ENCODE measurements at places on chromosomes 2 and 18.

- H3K36me3 ChIP-seq = peaks cover 67% of the 10 kb centered on the region
- H3K4me3 ChIP-seq = peak overlapping the region; percentile 98
- peaks cover 37% of the 10 kb centered on the region for H3K4me1 ChIP-seq
- DNase-seq = peak; percentile 57
These were observed 3.9 kb upstream of the ID2 start for GRCh38 chr2:8677646-8678592.

DNA sequence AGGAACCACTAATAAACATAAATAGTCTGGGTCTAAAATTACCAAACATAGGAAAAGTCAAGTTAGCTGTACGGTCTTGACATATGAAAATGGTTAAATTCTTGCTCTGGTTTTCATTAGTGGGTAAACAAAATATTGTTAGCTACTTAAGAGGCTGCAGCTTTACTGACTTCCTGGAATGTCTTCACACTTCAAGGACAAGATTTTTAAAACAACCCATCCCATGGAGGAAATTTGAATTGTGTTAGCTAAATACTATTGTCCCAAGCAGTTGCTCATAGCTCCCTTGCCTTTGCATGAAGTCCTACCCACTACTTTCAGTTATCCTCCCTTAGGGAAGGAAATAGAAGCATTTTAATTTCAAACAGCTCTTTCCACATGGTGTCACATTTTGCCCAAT, 128.5 kb downstream of the EPHA4 start:
- H3K4me1 ChIP-seq = peaks cover 27% of the 10 kb centered on the region
- H3K4me3 ChIP-seq = no peak overlapping the region
- no peak overlapping the region for H3K27ac ChIP-seq
- DNase-seq = no peak
- no peaks in the 10 kb centered on the region for H3K36me3 ChIP-seq
- no peaks in the 10 kb centered on the region for H3K27me3 ChIP-seq

DNA sequence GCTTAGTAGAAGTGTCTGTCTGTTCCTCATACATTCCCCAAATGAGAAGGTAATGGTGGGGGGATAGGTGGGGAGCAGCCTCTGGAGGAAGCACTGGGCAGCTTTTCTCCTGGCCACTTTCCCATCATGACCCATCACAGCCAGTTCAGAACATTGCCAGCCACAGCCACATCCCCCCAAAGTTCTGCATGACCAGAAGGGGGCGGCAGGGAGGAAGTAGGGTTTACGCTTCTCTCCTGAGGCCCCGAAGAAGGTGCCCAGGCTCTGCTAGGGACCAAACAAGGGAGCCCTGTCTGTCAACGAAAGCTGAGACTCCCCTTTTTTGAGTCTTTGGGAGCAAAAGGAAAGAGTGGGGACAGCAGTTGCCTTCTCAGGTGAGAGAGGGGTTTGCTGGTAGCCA, 7.7 kb downstream of the IGFBP5 start:
- peak; percentile 35 for DNase-seq
- no peaks in the 10 kb centered on the region for H3K27me3 ChIP-seq

- H3K4me3 ChIP-seq = peak within 1 kb of the TSS; percentile 54
- H3K36me3 ChIP-seq = no peaks in the 10 kb centered on the region
- no peaks in the 10 kb centered on the region for H3K4me1 ChIP-seq
- H3K27ac ChIP-seq = no peak within 1 kb of the TSS
These were observed at the start of gene GALR1 for GRCh38 chr18:77249569-77250500. GALR1 (plus strand) TSS chr18:77249848; CDS start chr18:77250549, 701 bp downstream.

GRCh38 chr2:63364866-63365265, 223.4 kb downstream of the WDPCP start:
- H3K27me3 ChIP-seq = no peaks in the 10 kb centered on the region
- no peaks in the 10 kb centered on the region for H3K4me1 ChIP-seq
- H3K4me3 ChIP-seq = no peak overlapping the region
- no peak for DNase-seq
- H3K27ac ChIP-seq = no peak overlapping the region

DNA sequence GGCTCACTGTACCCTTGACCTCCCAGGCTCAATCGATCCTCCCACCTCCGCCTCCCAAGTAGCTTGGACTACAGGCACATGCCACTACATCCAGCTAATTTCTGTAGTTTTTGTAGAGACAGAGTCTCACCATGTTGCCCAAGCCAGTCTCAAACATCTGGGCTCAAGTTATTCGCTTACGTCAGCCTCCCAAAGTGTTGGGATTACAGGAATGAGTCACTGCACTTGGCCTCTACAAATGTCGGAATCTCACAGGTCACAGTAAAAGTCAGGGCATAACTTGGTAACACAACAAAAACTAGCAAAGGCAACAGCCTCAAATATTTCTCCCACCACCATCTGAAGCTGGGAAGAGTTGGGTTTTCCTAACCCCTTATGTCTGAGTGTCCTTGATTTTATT, 25.3 kb downstream of the SCG2 start:
- H3K27me3 ChIP-seq = no peaks in the 10 kb centered on the region
- H3K36me3 ChIP-seq = no peaks in the 10 kb centered on the region
- no peaks in the 10 kb centered on the region for H3K4me1 ChIP-seq
- no peak overlapping the region for H3K27ac ChIP-seq

GRCh38 chr2:178825183-178825582, 18.0 kb upstream of the TTN start:
- DNase-seq = no peak
- no peaks in the 10 kb centered on the region for H3K36me3 ChIP-seq
- peaks cover 19% of the 10 kb centered on the region for H3K4me1 ChIP-seq
- H3K27me3 ChIP-seq = no peaks in the 10 kb centered on the region

- H3K4me3 ChIP-seq = no peak overlapping the region
- H3K27ac ChIP-seq = no peak overlapping the region
- H3K27me3 ChIP-seq = peaks cover 24% of the 10 kb centered on the region
- peaks cover 14% of the 10 kb centered on the region for H3K4me1 ChIP-seq
These were observed 52.2 kb downstream of the C1QL2 start for GRCh38 chr2:119106301-119106897.

DNA sequence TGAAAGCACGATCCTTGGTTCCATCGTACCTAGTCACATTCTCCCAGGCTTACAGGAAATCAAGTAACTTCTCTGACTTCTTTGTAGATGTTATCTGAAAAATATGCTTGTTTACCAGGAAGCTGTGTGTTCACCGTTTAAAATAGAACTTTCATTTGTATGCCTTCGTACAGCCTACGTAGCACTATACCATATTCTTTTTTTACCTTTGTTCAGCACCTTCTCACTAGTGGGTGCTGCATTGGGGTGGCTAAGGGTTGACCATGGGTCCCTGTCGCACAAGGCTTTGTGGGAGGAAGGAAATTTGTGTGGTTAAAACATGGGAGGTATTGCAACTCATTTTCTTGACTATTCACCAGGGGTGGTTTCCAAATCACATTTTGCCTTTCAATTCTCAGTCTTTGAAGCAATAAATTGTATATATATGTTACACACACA, 16.6 kb downstream of the MALT1 start:
- no peak overlapping the region for H3K27ac ChIP-seq
- peaks cover 23% of the 10 kb centered on the region for H3K36me3 ChIP-seq
- no peaks in the 10 kb centered on the region for H3K27me3 ChIP-seq
- H3K4me3 ChIP-seq = no peak overlapping the region
- peaks cover 3% of the 10 kb centered on the region for H3K4me1 ChIP-seq

- no peaks in the 10 kb centered on the region for H3K36me3 ChIP-seq
- no peak overlapping the region for H3K4me3 ChIP-seq
- H3K27ac ChIP-seq = no peak overlapping the region
- DNase-seq = no peak
- no peaks in the 10 kb centered on the region for H3K4me1 ChIP-seq
These were observed 195.5 kb downstream of the L3MBTL4 start for GRCh38 chr18:6219116-6219717.

DNA sequence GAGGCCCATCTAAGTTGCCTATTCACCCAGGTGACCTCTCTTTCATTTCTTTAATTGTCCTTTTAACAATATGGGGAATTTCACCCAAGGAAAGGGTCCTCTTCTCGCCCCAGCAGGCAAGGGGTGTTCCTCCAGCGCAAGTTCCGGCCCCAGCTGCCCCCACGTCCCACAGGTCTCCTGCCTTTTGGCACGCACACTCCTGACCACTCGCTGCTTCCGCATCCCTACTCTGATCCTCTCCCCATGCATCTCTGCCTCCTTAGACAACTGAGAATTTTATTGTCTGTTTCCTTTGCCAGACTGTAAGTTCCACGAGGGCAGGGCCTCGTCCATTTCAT, 684 bp upstream of the ARPC2 start:
- H3K36me3 ChIP-seq = peaks cover 54% of the 10 kb centered on the region
- H3K4me1 ChIP-seq = peaks cover 47% of the 10 kb centered on the region
- H3K27ac ChIP-seq = peak overlapping the region; percentile 85
- H3K27me3 ChIP-seq = no peaks in the 10 kb centered on the region

DNA sequence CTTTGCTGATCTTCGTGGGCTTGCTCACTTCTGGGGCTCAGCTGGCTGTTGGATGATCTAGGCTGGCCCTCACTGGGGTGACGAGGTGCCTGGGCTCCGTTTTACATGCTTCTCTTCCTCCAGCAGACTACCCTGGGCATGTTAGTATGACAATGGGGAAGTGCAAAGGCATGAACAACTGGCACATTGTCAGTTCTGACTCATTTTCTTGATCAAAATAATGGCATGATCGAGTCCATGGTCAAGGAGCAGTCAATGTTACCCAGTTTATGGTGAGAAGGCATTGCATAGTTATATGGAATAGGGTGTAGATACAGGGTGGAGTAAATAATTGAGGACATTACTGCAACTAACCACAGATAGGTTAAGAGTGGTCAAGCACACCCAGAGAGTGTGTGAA, 10.0 kb upstream of the UPP2 start:
- H3K36me3 ChIP-seq = no peaks in the 10 kb centered on the region
- H3K27ac ChIP-seq = peak overlapping the region; percentile 19
- H3K4me1 ChIP-seq = peaks cover 33% of the 10 kb centered on the region
- DNase-seq = no peak

- no peaks in the 10 kb centered on the region for H3K36me3 ChIP-seq
- H3K27me3 ChIP-seq = peaks cover 15% of the 10 kb centered on the region
- H3K4me3 ChIP-seq = no peak overlapping the region
- no peak for DNase-seq
- H3K4me1 ChIP-seq = no peaks in the 10 kb centered on the region
These were observed 11.1 kb downstream of the FZD7 start for GRCh38 chr2:202044777-202045176.

- no peak for DNase-seq
- H3K36me3 ChIP-seq = peaks cover 16% of the 10 kb centered on the region
- no peaks in the 10 kb centered on the region for H3K4me1 ChIP-seq
- no peak overlapping the region for H3K27ac ChIP-seq
These were observed 40.0 kb downstream of the COA5 start for GRCh38 chr2:98568161-98568956.

GRCh38 chr2:112765251-112765650, 842 bp upstream of the CKAP2L start:
- no peak overlapping the region for H3K27ac ChIP-seq
- peaks cover 35% of the 10 kb centered on the region for H3K36me3 ChIP-seq
- DNase-seq = no peak
- peak overlapping the region; percentile 98 for H3K4me3 ChIP-seq

GRCh38 chr2:8189316-8189715, 492.5 kb upstream of the ID2 start:
- no peak overlapping the region for H3K27ac ChIP-seq
- H3K36me3 ChIP-seq = no peaks in the 10 kb centered on the region
- no peak for DNase-seq

DNA sequence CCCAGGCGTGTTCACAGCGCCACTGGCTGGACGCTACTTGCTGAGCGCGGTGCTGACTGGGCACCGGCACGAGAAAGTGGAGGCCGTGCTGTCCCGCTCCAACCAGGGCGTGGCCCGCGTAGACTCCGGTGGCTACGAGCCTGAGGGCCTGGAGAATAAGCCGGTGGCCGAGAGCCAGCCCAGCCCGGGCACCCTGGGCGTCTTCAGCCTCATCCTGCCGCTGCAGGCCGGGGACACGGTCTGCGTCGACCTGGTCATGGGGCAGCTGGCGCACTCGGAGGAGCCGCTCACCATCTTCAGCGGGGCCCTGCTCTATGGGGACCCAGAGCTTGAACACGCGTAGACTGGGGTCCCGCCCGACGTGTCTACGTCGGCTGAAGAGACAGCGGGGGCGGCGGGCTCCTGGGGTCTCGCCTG, 891 bp upstream of the KHK start:
- H3K36me3 ChIP-seq = peaks cover 25% of the 10 kb centered on the region
- H3K27me3 ChIP-seq = no peaks in the 10 kb centered on the region
- H3K27ac ChIP-seq = no peak overlapping the region
- H3K4me3 ChIP-seq = peak overlapping the region; percentile 82
- DNase-seq = peak; percentile 61

GRCh38 chr2:98295275-98295674, 51.0 kb upstream of the CNGA3 start:
- H3K4me3 ChIP-seq = no peak overlapping the region
- H3K4me1 ChIP-seq = no peaks in the 10 kb centered on the region
- H3K36me3 ChIP-seq = no peaks in the 10 kb centered on the region
- peaks cover 61% of the 10 kb centered on the region for H3K27me3 ChIP-seq
- DNase-seq = no peak

- no peaks in the 10 kb centered on the region for H3K4me1 ChIP-seq
- no peak overlapping the region for H3K4me3 ChIP-seq
- DNase-seq = no peak
- H3K27me3 ChIP-seq = no peaks in the 10 kb centered on the region
- H3K27ac ChIP-seq = no peak overlapping the region
These were observed 232.1 kb downstream of the RBM43 start for GRCh38 chr2:151029406-151030157.

GRCh38 chr2:137865954-137866540, 98.2 kb upstream of the HNMT start:
- H3K4me1 ChIP-seq = no peaks in the 10 kb centered on the region
- no peak overlapping the region for H3K27ac ChIP-seq

DNA sequence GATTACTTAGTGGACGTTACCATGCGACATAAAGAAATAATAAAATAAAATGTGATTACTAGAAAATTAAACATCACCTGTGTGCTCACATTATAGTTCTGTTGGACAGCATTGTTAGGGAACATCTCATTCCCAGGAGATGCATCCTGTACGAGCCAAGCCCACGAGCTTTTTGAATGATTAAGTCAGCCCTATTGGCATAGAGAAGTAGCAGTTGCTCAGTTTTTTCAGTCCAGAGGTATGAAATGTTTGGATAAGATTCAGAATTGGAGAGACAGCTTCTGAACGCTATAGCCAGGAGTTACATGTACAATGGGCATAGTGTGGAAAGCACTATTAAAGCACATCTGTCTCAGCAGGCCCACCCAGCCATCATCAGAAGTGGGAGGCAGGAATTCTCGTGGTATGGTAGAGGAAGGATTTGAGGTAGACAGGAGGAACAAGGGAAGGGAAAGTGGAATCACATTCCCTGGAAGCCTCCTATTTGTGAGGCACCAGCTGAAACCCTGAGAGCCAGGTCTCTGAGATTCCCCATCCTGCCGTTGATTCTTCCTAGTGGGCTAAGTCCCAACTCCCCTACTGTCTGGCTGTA, 8.6 kb downstream of the SPATS2L start:
- peaks cover 26% of the 10 kb centered on the region for H3K36me3 ChIP-seq
- DNase-seq = no peak
- peak overlapping the region; percentile 59 for H3K27ac ChIP-seq
- peaks cover 90% of the 10 kb centered on the region for H3K4me1 ChIP-seq

GRCh38 chr2:88057437-88057844, 1.9 kb upstream of the KRCC1 start:
- peaks cover 40% of the 10 kb centered on the region for H3K36me3 ChIP-seq
- H3K27me3 ChIP-seq = no peaks in the 10 kb centered on the region
- peak overlapping the region; percentile 8 for H3K4me3 ChIP-seq

GRCh38 chr2:200443916-200444315, 66.0 kb downstream of the KCTD18 start:
- H3K4me3 ChIP-seq = no peak overlapping the region
- peaks cover 73% of the 10 kb centered on the region for H3K36me3 ChIP-seq
- H3K27ac ChIP-seq = no peak overlapping the region
- no peaks in the 10 kb centered on the region for H3K27me3 ChIP-seq
- DNase-seq = no peak
- peaks cover 17% of the 10 kb centered on the region for H3K4me1 ChIP-seq

All from Calu3 (cell line).